LHCN-M2 (cell line): ENCODE measurements at places on chromosomes 5 and 9. TPM values are rescaled to one million over a fixed set of nuclear protein-coding genes. Genes with fewer than 3 reads are reported as not detected.

Gene NRG2
- not detected in 2 replicates for total RNA-seq

- no peak for DNase-seq
Measured at GRCh38 chr9:81096625-81097024, 592.7 kb downstream of the TLE1 start.

- no peak for DNase-seq
Measured at GRCh38 chr9:10008101-10008799, 604.6 kb downstream of the PTPRD start.

- no peak for DNase-seq
Measured at GRCh38 chr5:138933522-138934290, 58.6 kb upstream of the LRRTM2 start.

GRCh38 chr9:129270903-129271431 lies 92.9 kb upstream of the IER5L start:
- peak; percentile 88 for DNase-seq

Gene GMCL2
- total RNA-seq, result not detected in 2 replicates
